Hematopoietic multipotent progenitor cell (in vitro differentiated cells): ENCODE measurements at places on chromosomes 4 and X.
A peak's percentile ranks its signal among the peaks of the same experiment; 100 is the strongest.

- peak; percentile 96 for DNase-seq
Measured at GRCh38 chr4:73222466-73223257, 35.9 kb downstream of the ANKRD17 start.

DNA sequence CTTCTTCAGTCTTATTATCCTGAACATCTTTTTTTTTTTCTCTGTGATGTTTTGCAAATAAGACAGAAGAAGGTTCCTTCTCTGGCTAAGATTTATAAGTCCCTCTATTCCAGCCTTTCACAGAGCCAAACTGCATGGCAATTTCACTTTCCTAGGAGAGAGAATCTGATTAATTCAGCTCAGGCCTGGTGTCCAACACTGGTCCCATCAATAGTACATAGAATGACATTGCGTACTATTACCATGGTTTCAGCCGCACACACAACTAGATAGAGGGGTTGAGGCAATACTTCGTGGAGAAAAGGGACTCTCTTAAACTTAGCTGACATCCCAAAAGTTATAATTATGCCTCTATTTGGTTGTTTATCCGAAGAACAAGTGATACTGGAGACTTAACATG is 18.5 kb downstream of the DCAF8L2 start:
- no peak for DNase-seq

DNA sequence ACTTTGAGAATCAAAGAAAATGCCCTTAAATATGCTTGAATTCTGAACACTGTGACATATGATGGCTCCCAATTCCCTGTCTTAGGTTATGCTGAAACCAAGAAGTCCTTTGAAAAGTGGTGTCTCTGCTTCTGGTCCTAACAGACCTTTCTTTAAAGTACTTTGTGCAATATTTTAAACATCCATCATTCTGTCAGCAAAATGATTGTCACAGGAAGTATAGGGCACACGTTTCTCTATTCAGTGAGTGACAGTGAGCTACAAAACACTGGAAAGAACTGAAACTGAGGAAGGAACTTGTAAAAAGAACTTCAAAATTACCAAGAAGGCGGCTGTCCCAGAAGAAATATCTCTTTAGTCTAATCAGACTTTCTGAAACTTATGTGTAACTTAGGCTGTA is 12.2 kb upstream of the NUP54 start:
- no peak for DNase-seq

DNA sequence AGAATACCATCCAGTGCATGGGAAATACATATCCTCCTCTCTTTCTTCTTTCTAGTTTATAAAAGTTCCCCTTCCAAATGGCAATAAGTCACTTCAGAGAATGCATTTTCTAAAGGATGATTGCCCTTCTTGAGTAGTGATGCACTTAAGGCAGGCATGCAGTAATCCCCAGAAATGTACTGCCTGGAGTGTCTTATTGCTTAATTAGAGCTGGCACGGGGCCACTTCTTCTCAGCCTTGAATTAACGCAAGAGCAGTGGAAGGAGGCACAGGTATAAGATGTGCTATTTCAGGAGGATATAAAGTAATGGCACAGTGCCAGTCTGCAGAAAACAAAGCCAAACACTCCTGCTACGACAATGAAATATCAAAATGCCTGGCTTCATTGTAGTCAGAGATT is 371.4 kb upstream of the FAM241A start:
- DNase-seq: no peak

DNA sequence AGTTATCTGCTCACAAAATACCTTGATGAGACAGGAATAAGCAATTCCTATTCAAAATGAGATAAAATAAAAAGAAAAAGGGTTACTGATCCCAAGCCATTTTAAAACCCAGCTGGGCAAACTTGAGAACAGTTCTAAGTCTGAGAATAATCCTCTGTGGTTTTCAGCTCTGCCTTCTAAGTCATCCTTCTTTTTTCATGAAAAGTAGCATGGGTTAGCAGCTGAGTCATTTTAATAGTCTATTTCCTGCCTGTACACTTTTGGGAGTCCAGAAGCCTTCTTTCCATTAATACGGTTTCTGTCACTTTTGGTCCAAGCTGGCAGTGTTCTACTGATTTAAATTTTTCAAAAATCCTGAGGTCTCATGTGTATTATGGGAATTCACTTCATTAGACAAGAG is 374.3 kb downstream of the IQCM start:
- DNase-seq: no peak

DNA sequence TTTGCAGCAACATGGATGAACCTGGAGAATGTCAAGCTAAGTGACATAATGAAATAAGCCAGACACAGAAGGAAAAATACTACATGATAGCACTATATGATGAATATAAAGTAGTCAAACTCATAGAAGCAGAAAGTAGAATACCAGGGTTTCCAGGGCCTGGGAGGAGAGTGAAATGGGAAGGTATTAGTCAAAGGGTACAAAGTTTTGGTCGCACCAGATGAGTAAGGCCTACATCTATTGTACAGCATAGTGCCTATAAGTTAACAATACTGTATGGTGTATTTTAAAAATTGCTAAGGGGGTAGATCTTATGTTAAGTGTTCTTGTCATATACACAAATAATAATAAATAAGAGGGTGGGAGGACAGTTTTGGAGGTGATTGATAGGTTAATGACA is 41.5 kb downstream of the ENOX2 start:
- DNase-seq: no peak

DNA sequence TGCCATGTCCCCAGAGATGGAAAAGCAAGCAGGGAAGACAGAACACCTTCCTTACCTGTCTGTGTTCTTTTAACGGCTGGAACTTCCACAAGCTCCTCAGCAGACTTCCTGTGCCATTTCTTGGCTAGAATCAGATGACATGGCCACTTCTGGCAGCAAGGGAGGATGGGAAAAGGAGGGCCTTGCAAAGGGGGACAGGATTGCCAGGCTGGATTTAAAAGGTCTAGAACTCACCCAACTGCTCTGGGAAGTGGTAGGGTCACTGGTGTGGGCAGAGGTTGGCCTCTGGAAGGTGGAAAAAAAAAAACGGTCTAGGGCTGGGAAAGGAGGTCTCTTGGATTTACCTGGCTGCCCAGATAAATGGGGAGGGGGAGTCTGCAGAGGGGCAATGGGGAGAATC is 1.6 kb upstream of the USP11 start:
- no peak for DNase-seq

GRCh38 chrX:140712413-140713173 is 3.0 kb downstream of the LINC00632 start:
- DNase-seq: no peak

- DNase-seq: no peak
Measured at GRCh38 chr4:159222043-159222552, 119.2 kb downstream of the RAPGEF2 start.

DNA sequence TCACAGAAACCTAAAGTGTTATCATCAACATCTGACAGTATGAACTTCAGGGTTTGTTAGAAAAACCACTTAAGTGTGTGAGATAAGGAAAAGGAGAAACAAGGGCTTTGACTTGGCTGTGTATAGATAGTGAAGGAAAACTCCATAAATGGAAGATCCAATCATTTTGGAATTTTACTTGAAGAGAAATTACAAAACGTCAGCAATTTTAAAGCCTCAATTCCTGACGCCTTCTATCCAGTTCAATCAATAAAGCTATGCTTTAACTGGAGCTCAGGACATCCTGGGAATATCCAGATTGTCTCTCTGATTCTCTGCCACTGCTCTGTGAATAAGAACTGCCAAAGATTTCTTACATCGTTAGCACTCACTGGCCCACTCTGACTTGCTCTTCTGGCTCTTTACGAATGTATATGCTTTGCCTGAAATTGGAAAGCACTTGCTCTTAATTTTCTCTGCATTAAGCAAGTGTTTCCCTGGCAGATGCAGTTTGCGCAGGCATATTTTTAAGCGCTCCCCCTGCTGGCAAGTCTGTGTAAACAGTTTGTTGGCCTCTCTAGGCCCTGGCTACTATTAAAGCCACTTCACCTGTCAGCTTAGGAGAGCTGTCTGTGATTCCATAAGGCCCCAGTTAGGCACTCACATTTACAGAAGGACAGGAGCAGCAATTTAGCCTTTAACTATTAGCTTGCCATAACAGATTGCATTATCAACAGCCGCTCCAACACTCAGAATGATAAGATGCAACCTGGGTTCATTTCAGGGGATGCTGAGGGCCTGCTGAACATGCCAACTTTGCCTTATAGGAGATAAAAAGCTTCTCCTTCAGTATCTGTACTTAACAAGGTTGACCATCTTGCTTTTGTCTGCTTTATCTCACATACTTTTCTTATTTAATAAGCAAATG is 251.4 kb upstream of the DDX53 start:
- peak; percentile 59 for DNase-seq

DNA sequence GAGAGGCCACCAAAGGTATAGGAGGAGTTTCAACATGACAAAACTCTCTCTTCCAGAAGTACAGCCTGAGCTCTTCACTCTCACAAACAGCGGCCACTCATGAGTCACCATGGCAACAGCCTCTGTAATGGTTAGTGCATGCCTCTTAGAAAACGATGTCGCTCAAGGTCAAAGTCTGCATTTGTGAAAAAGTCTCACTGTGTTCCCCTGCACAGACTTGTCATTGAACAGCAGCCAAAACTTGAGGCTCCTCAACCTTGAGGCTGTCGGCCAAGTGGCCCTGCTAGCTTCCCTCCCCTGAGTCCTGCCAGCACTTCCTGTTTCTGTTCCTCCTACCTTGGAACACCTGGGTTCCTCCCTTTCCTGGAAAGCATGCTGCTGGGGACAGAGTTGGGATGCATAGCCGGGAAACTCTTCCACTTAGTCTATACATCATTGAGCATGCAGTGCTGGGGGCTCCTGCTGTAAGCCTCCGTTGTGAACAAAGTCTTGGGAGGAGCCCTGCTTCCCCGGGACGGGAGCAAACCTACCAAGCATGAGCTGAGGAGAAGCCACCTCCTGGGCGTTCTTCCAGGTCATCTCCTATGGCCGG is 66.6 kb downstream of the ING2 start:
- DNase-seq: no peak

DNA sequence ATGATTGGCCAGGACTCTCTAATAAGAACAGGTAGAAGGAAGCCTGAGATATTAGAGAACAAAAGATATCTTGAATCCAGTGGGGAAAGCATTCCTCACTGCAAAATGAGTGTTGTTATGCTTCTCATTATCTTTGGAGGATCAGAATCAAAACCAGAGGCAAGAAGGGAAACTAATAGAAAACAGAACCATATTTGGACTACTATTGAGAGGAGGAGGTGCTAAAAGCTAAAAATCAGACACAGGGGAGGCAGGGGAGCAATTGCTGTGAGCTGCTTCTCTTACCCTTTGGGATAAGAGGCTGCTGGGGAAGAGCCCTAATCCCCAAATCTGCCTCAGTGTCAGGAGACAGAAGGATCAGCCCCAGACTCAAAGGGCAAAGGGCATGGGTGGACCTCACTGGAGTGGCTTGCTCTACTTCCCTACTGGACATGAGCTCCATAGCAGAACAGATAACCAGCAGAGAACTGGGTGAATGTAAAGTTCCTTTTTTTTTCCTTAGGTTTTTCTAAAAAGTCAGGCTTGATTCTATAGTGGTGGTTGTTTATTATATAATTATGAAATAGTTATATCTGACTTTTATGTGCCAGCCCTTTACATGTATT is 60.1 kb downstream of the SEPTIN11 start:
- no peak for DNase-seq

DNA sequence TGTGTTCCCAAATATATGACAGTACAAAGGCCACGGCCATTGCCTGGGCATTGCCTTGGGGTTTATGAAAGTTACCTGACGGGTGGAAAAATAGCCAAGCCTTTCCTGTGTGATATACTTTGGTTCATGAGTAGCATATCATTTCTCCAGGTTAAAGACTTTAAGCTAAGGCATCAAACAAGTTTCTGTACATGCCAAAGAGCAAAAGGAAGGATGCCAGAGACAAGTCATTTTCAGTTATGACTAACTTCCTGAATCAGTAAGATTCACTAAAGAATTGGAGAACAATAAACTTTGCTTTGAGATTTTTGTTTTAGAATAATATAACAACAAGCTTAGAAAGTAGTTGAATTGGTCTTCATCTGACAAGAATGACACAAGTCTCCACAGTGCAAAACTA is 9.7 kb upstream of the GUF1 start:
- no peak for DNase-seq

- peak; percentile 41 for DNase-seq
Measured at GRCh38 chr4:87011340-87012034, 76.7 kb downstream of the AFF1 start.

DNA sequence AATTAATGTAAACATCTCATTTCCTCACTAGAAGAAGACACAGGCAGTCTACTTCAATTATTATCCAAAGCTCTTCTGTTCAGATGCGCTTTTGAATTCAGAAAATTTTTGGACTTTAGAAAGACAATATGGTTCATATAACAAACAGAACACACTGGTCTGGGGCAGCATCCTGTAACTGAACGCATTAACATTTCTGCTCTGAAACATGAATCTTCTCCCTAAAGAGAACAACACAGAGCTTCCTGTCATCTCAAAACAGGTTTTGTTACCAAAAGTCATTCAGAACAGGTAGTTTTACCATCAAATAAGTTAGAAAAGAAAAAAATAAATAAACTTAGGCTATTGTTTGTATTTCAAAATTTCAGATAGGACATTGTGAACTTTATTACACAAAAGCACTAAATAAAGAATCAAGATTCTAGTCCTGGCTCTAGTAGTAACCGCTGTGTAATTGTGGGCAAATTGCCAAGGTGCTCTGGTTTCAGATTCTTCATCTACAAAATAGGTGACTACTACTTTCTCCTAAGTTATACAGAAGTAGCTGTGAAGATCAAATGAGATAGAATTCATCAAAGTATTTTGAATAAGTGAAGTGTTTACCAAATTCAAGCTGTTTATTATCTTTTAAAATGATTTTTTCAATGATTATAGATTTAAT is 252.3 kb upstream of the RASGEF1B start:
- DNase-seq: no peak

GRCh38 chrX:103361798-103362197 is 5.5 kb downstream of the TCEAL9 start:
- no peak for DNase-seq

- no peak for DNase-seq
Measured at GRCh38 chr4:130233377-130234047, 1137.6 kb downstream of the C4orf33 start.

DNA sequence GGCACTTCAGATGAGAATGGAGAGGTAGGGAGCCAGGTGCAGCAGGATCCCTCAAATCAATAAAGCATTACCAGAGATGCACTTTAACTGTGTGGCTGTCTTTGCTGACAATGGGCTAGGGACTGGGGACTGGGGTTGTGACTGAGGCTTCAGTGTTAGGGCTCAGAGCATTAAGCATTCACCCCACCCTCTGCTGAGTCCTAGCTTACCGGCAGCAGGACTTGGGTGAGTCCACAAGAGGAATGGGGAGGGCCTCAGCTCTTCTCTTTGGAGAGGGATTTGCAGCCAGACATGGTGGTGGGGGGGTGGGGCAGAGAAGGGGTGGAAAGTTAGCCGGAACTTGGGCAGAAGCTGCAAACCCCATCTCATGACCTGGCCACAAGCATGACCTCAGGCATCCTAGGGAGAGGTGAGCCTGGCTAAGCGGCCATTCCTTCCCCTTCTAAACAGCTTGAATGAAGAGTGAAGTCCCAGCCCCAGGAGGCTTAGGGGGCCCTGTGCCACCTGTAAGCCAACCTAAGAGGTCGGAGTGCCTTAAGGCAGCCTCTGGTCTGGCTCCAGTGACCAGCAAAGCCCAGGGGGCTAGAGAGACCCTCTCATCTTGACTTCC is 78.4 kb downstream of the STARD8 start:
- DNase-seq: no peak

DNA sequence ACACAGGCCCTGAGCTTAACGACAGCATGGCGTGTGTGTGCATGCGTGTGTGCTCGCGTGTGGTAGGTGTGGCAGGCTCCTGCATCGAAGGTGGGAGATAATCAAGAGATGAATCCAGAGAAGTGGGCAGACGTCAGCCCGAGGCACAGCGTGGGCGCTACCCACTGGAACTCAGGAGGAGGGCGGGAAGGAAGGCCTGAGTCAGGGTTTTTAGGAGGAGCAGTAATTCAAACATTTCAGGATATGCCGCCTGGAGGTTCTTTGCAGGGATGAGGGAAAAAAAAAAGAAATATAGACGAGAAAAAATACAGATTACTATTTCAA is 66.3 kb upstream of the STX18 start:
- DNase-seq: no peak
